Cardiac fibroblast (primary cell): ENCODE measurements at places on chromosomes 12 and 14.
A peak's percentile ranks its signal among the peaks of the same experiment; 100 is the strongest.

DNA sequence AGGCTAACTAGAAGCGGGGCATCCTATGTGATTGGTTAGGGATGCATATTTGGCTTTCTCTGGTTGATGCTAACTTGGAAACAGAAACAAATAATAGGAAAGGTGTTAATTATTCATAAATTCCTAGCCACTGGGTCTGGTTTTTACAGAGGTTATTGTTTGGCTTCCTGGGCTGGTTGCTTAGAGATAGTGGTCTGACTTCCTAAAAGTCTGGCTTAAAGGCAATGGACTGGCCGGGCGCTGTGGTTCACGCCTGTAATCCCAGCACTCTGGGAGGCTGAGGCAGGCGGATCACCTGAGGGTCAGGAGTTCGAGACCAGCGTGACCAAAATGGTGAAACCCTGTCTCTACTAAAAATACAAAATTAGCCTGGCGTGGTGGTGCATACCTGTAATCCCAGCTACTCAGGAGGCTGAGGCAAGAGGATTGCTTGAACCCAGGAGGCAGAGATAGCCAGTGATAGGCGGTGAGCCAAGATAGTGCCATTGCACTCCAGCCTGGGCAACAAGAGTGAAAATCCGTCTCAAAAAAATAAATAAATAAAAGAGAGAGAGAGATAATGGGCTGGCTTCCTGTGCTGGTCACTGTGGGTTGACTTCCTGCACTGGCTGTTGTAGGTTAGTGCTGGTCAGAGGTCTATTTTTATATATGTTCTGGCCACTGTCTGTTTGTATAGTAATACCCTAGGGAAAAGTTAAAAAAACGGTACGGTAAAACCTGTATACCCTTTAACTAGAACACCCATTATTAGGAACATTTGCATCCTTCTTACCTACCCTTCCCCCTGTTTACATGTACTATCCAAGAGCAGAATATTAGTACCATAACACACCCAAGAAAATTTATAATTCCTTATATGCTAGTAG lies 24.1 kb downstream of the OR6S1 start:
- DNase-seq: no peak

GRCh38 chr14:79699206-79699605 lies 512.1 kb downstream of the DIO2 start:
- DNase-seq: no peak

- DNase-seq: no peak
These were observed 151.8 kb upstream of the GARIN6 start for GRCh38 chr12:99495799-99496198.

GRCh38 chr14:78863143-78863542 lies 693.0 kb downstream of the NRXN3 start:
- DNase-seq: peak; percentile 38

DNA sequence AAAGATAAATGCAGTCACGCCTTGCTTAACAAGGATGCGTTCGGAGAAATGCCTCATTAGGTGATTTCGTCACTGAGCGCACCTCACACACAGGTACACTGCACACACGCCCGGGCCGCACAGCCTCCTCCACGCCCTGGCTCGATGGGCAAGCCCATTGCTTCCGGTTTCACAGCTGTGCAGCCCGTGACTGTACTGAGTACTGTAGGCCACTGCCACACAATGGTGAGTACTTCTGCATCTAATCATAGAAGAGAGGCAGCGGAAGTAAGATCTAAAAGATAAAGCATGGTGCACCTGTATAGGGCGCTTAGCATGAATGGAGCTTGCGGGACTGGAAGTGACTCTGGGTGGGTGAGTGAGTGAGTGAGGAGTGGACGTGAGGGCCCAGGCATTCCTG lies 4.3 kb downstream of the RIMBP2 start:
- no peak for DNase-seq

DNA sequence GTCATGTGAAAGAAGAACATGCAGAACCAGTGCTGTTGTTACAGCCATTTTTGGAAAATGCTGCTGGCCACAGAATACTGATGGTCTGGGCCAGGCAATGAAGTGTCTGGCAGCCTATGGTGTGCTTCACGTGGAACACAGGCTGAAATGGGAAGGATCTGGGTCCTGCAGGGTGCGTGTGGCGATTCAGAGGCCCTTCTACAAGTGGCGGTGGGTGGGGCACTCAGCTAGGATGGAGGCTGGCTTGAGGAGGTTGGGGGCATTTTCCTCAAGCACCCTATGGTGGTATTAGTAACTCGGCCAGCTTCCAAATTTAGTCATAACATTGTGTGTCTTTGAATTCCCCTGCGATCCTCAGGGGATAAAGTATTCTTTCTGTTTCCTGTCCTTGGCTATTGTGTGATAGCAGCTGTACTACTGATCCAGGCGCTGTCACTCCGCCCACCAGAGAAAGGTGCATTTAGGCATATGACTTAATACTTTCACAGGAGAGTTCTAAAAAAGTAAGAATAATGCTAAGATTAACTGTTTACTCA lies 9.2 kb upstream of the RAD52 start:
- peak; percentile 87 for DNase-seq

DNA sequence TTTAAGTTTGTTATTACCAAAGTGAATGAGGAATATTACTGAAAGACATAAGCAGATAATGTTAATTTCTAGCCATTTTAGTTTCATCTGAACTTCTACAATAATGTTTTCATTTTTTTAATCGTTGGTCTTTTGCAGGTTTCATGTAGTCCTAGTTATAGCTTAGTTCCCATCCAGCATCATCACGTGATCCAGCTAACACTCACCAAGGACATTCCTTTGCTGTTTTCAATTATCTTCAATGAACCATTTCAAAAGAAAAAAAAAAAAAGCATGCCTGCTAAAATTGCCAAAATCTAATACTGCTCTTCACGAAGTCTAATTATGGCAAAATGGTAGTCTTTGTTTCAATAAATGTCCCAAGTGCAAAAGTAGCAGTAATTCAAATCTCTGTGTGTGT lies 187.7 kb upstream of the ATXN7L3B start:
- peak; percentile 17 for DNase-seq
